ENCODE measurements at places on chromosomes 11 and 22.

- DNase-seq: peak; percentile 64
These were observed 7.3 kb downstream of the CD6 start for GRCh38 chr11:60978546-60979380.

GRCh38 chr22:37165940-37166674, 16.4 kb upstream of the IL2RB start:
- DNase-seq: no peak

DNA sequence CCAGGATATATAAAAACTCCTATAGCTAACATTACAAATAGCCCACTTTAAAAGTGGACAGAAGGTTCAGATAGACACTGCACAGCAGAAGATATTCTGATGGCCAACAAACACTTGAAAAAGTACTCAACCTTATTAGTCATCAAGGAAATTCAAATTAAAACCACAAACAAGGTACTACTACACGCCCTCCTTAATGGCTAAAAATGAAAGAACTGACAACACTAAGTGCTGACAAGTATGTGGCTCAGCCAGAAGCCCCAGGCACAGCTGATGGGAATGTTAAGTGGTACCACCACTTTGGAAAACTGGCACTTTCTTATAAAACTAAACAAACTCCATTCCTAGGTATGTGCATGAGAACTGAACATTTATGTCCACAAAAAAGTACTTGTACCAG, 320.1 kb downstream of the TBC1D22A start:
- DNase-seq: no peak

GRCh38 chr22:38442967-38443627, 11.9 kb downstream of the KCNJ4 start:
- no peak for DNase-seq

DNA sequence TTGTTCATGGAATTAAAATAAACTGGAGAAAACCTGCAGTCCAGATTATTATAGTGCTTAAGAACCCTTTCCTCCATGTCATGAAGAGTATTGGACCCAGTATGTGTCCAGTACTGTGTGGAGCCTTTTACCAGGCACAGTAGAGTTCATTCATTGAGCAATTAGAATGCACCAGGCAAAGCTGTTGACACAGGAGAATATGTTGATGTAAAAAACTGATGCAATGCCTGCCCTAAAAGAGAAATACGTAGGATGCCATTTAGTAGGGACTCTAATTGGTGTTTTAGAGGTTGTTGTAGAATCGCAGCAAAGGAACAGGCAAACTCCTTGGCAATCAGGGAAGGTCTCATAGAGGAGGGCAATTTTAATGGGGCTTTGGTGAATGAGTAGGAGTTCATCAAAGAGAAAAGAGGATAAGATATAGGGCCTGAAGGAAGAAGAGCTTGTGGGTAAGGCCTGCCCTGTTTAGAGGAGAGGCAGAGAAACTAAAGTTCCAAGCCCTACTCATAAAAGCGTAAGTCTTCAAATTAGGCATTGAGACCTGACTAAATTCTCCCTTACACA, 126.4 kb downstream of the SEZ6L start:
- DNase-seq: no peak

DNA sequence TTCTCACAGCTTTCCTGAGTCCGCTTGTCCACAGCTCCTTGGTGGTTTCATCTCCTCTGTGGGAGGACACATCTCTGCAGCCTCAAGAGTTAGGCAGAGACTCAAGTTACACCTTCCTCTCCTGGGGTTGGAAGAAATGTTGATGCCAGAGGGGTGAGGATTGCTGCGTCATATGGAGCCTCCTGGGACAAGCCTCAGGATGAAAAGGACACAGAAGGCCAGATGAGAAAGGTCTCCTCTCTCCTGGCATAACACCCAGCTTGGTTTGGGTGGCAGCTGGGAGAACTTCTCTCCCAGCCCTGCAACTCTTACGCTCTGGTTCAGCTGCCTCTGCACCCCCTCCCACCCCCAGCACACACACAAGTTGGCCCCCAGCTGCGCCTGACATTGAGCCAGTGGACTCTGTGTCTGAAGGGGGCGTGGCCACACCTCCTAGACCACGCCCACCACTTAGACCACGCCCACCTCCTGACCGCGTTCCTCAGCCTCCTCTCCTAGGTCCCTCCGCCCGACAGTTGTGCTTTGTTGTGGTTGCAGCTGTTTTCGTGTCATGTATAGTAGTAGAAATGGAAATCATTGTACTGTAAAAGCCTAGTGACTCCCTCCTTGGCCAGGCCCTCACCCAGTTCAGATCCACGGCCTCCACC, 11.7 kb downstream of the RASD2 start:
- peak; percentile 76 for DNase-seq

Measured in stimulated activated CD8-positive, alpha-beta memory T cell treated with anti-CD3 and anti-CD28 coated beads, Interleukin-7, amount 100 ng/mL, for 48 hours (primary cell).